Activated CD4-positive, alpha-beta T cell treated with anti-CD3 and anti-CD28 coated beads, Interleukin-2, amount 50 U/mL, for 4 hours (primary cell): ENCODE measurements at places on chromosomes 2 and 18.
A peak's percentile ranks its signal among the peaks of the same experiment; 100 is the strongest.

GRCh38 chr2:59874971-59875755 lies 678.3 kb downstream of the BCL11A start:
- DNase-seq, result no peak

GRCh38 chr2:191051825-191052778 lies 38.1 kb upstream of the STAT1 start:
- no peak for DNase-seq

DNA sequence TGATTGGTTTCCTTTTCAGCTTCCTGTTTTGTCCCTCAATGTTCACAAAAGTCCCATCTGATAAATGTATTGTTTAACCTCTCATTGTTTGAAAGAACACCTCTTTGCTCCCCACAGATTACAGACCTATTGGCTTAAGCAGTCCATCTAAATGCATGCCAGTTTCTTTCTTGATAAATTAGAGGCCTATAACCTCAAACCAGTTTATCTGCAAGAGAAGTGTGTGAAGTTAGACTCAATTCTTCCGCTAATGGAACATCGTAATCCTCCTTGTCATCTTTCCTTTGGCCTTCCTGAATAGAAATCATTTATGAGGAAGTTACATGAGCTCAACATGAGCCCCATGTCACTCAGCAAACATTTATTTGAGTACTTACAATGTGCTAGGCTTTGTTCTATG lies 74.0 kb downstream of the FRZB start:
- no peak for DNase-seq

- DNase-seq, result no peak
Observed at GRCh38 chr18:25895518-25895917, 194.9 kb downstream of the SS18 start.

DNA sequence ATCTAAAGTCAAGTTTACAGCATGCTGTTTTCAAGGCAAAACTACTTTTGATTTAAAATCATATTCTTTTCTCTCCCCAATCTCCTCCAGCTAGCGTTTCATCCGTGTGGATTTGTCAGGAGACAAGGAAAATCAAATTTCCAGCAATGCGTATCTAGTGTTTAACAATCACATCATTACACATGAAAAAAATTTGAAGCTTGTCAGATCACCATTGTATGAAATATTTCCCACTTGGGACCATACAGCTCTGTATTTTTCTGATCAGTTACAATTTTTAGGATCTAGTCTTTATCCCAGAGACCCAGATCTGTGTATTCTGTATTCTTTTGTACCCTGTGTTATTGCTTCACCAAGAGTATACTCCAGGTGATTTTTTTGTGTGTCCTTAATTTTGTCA lies 28.6 kb upstream of the CYP1B1 start:
- DNase-seq, result no peak

DNA sequence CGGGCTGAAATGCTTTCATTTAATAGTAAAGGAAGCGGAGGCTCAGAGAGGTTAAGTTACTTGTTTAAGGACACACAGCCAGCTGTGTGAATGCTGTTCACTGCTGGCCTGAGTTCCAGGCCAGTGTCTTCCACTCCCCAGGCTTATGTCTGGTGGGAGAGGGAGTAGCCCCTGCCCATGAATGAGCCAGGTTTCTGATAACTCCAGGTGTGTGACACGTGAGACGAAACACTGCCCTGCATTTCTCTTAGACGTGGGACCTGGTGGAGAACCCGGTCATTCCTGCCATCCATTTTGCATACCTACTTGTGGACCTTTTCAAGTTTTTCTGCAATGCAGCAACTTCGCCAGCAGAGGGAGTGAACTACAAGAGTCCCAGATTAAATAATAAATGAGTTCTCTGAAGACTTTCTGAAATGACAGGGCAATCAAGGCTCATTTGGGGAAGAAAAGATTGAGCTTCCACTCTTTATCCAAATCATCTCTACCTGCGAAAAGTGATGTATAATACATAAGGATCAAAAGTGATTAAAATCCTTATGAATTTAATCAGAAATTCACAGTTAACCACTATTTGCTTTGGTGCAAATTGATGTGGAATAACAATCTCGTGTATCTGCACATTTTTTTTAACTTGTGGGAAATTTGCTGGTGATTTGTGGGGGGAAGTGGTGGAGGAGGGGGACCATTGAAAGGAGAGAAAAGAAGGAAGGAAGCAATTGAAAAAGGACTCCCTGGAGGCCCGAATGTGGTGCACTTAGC lies 79.4 kb upstream of the ASB18 start:
- DNase-seq, result peak; percentile 21

- no peak for DNase-seq
Observed at GRCh38 chr2:186976329-186976728, 127.4 kb upstream of the ZSWIM2 start.

- DNase-seq, result no peak
Observed at GRCh38 chr2:229220254-229220653, 50.8 kb downstream of the PID1 start.
